ENCODE measurements at places on chromosomes 5 and 9.

- DNase-seq, result no peak
Measured at GRCh38 chr5:156378159-156378558, 51.2 kb downstream of the SGCD start.

DNA sequence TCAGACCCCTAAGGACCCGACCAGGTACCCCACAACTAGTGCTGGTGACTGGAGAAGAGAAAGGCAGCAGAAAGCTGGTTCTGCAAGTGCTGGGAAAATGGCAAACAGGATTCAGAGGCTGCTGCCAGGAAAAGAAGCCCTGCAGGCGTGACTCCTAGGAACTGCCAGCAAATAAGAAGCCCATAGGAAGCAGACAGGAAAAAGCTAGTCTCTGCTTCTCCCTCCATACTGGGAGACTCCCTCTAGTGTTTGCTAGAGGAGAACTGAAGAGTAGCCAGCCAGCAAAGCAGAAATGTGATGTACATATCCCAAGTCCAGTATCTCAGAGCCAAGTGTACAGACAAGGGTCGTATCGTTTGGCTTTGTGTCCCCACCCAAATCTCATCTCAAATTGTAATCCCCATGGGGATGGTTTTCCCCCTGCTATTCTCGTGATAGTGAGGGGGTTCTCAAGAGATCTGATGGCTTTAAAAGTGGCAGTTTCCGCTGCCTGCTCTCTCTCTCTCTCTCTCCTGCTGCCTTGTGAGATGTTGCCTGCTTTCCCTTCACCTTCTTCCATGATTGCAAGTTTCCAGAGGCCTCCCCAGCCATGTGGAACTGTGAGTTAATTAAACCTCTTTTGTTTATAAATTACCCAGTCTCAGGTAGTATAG lies 38.1 kb upstream of the TUSC1 start:
- no peak for DNase-seq

DNA sequence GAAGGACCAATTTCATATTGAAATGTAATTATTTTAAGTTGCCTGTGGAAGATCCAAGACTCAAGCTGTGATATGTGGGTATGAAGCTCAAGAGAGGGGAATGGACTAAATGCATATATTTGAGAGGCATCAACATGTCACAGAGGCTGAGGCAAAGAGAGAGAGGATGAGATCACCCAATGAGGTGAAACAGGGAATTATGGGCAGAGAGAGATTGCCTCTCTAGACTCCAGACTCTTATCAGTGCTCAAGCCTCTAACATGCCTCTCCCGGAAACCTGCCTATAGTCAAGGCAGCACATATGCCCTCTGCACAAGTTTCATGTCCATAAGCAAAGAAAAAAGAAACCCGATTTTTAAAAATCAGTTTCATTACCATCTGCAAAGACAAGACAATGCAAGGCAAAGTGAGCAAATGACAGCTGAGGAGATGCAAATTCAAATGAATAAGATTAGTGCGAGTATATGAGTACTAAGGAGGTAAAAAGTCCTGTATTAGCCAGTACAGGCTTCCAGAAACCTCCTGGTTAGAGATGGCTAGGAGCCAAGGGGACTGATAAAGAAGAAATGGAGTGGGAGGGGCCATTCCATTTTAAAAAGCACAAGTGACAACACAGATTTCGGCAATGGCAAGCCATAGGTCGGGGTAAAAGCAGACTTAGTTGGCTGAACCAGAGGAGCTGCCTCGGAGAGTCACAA lies 9.4 kb downstream of the APTX start:
- DNase-seq, result no peak

GRCh38 chr9:115690786-115691496 lies 462.6 kb upstream of the PAPPA start:
- no peak for DNase-seq

- DNase-seq, result no peak
Measured at GRCh38 chr5:114377946-114378345, 16.1 kb downstream of the KCNN2 start.

- DNase-seq, result no peak
Measured at GRCh38 chr5:39107350-39107749, 33.2 kb upstream of the RICTOR start.

GRCh38 chr9:82148426-82148810 lies 159.8 kb downstream of the SPATA31D1 start:
- DNase-seq, result no peak

- no peak for DNase-seq
Measured at GRCh38 chr9:105890046-105890822, 195.9 kb downstream of the TMEM38B start.

DNA sequence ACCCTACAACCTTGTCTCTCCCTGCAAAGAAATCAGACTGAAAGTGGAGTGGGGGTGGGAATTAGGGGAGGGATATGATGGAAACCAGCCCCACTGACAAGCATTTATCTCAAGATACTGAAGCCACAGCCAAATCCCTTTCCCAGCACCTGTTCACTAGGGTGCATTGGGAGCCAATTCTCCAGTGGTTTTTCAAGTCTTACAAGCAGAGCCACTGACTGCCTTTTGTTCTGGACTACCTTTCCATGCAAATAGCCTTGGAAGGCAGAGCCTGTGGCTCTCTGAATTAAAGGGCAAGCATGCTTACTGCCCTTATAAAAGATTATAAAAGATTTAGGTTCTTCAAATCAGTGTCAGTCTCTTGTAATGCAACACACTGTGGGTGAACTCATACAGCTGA lies 8.8 kb upstream of the GGTA1 start:
- no peak for DNase-seq

DNA sequence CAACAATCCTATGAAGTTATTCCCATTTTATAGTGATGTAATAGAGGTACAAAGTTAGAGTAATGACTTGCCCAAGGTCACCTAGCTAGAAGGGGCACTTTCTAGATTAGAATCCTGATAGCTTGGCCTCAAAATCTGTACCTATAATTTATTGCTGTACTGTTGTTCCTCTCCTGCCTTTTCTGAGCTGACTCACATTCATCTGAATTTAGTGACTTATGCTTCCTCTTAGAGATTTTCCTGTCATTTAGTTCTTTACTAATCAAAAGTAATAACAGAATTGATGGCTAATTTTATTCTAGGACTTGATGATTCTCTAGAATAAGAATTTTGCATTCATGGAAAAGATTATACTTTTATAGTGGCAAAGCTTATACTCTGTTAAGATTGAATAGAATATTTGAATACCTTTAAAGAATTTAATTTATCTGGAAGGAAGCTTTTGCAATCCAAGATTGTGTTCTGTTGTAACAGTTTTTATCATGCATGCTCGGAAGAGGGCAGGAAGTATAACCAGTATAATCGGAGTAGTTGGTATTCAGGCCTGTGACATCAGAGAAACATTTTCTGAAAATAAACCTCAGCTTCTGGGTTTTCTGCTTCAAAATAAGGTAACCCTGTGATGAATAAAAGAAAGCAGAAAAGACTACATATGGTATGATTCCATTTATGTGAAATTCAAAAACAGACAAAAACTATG lies 21.3 kb downstream of the CYSTM1 start:
- no peak for DNase-seq

DNA sequence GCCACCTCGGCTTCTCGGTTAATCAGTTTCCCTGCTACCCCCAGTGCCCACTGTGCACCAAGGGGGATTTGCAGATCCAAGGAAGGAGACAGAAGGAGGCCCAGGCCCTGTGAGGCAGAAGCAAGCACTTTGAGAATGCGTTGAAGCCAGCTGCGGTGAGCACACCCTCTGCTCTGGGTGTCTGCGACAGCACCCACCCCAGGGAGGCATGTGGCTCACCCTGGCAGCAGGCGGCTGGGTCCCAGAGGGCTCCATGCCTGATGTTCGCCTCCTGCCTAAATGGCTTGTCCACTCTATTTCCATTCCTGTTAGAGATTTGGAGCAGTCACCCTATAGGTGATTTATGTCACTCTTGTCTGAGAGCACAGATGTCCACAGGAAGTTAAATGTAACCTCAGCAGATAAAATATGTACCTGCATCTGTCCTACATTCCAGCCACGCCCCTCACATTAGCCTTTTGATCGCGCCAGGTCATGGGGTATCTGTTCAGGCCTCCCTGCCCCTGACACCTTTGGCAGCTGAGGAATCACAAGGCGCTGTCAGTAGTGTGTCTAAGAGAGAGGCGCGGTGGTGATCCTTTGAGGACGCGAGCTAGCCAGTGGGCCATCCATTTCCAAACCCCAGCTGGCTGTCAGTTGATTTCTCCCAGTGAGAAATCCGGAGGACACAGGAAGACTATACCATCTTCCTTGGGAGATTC lies 28.1 kb downstream of the PTGES2 start:
- no peak for DNase-seq

- DNase-seq, result no peak
Measured at GRCh38 chr9:88746743-88747398, 211.9 kb downstream of the NXNL2 start.

- DNase-seq, result no peak
Measured at GRCh38 chr5:175809531-175810121, 61.8 kb upstream of the CPLX2 start.

GRCh38 chr5:125229556-125229955 lies 483.1 kb upstream of the ZNF608 start:
- DNase-seq, result no peak

- no peak for DNase-seq
Measured at GRCh38 chr5:96691503-96692303, 29.5 kb downstream of the CAST start.

GRCh38 chr5:90618071-90618470 lies 59.5 kb downstream of the ADGRV1 start:
- DNase-seq, result no peak

- DNase-seq, result no peak
Measured at GRCh38 chr5:89471541-89471940, 588.6 kb upstream of the MEF2C start.

DNA sequence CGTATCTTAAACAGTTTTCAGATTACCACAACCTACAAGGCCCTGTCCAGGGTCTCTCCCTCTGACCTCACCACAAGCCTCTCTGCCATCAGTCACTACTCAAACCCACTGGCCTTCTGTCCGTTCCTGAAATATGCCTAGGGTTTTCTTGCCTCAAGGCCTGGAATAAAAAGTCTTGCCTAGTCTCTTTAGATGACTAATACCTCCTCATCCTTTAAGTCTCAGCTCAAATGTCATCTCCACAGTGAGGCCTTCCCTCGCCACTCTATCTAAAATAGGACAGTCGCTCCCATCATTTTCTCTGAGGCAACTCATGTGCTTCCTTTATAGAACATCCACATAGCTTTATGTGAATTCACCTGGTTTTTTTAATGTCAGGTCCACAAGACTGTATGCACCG lies 5.2 kb downstream of the DENND1A start:
- no peak for DNase-seq

GRCh38 chr5:179734536-179735164 lies 2.0 kb downstream of the MAML1 start:
- DNase-seq, result no peak

GRCh38 chr9:111582888-111583287 lies 16.6 kb downstream of the PTGR1 start:
- DNase-seq, result no peak

GRCh38 chr9:95189251-95190098 lies 128.0 kb downstream of the FANCC start:
- DNase-seq, result no peak

GRCh38 chr5:33146881-33147280 lies 293.9 kb upstream of the TARS1 start:
- DNase-seq, result no peak

GRCh38 chr5:119860463-119860862 lies 231.1 kb downstream of the FAM170A start:
- no peak for DNase-seq

GRCh38 chr5:39331861-39332381 lies 32.4 kb downstream of the C9 start:
- no peak for DNase-seq

- no peak for DNase-seq
Measured at GRCh38 chr5:178326374-178326715, 93.7 kb upstream of the PHYKPL start.

GRCh38 chr5:50365426-50366251 lies 75.4 kb downstream of the EMB start:
- no peak for DNase-seq

DNA sequence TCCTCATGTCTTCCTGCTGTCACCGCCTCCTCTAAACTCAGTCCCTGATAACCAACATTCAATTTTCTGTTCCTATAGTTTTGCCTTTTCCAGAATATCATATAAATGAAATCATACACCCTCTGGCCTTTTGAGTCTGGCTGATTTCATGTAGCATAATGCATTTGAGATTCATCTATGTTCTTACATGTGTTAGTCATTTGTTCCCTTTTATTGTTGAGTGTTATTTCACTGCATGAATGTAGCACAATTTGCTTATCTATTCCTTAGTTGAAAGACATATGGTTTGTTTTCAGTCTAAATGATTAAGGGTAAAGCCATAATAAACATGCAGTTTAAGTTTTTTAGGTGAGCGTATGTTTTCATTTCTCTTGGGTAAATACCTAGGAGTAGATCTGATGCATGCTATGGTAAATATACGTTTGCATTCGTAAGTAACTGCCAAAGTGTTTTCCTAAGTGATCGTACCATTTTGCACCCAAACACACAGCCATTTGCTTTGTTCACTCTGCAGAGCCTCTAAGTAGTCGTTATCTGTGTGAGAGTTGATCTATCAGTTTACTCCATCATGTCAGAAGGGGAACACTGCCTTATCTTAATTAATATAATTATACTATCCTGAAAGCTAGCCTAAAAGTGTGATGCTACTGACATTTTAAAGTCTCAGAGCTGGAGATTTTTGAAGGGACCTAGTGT lies 460.8 kb downstream of the DMAC1 start:
- DNase-seq, result no peak

GRCh38 chr5:2187156-2187555 lies 304.4 kb upstream of the IRX4 start:
- DNase-seq, result no peak

DNA sequence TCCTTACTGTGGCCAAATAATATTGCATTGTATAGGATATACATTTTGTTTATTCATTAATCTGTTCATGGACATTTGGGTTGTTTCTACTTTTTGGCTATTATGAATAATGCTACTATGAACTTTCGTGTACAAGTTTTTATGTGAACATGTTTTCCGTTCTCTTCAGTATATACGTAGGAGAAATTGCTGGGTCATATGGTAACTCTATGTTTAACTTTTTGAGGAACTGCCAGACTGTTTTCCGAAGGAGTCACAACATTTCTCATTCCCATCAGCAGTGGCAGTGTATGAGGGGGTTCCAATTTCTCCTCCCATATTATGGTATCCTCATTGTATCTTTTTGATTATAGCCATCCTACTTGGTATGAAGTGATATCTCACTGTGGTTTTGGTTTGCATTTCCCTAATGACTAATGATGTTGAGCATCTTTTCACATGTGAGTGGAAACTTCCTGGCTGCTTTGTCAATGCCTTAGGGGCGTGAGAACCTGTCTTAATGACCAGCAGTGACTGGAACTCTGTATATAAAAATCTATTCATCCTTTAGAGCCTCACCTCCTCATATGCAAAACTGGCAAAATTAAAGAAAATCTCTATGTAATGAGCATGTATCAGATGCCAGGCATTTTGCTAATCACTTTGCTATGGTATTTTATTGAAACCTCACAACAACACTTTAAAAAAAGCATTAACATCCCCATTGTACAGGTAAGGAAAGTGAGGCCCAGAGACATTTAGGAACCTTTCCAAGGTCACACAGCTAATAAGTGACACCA lies 47.8 kb upstream of the TGFBR1 start:
- DNase-seq, result no peak

- DNase-seq, result no peak
Measured at GRCh38 chr9:114908104-114908622, 22.2 kb downstream of the TNFSF8 start.

- DNase-seq, result no peak
Measured at GRCh38 chr5:57505272-57506200, 22.9 kb upstream of the ACTBL2 start.
